Effector CD8-positive, alpha-beta T cell (primary cell): ENCODE measurements at places on chromosomes 2 and 18.

- DNase-seq = no peak
Measured at GRCh38 chr2:168035458-168035857, 211.9 kb downstream of the STK39 start.

- no peak for DNase-seq
Measured at GRCh38 chr2:27086724-27087593, at the start of gene KHK. KHK (plus strand) TSS chr2:27086772; CDS start chr2:27087260, 488 bp downstream.

DNA sequence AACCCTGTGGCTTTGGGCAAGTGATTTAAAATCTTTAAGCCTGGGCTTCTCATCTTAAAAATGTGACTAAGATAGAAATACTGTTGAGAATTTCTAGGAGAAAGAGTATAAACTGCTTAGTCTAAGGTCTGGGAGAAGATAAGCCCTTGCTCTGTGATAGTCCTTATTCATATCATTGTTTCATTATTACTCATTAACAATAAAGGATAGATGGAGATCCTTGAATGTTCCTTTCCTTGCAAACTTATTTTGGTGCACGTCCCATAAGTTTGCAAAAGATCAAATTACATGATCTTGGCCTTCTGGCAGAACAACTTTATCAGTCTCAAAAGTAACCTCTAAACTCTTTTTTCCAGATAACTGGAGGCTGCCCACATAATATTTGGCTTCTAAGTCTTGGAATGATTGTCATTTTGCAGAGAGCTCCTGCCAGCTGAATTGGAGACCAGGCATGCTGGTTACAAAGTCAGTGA, 138.3 kb downstream of the FAM124B start:
- no peak for DNase-seq

- DNase-seq = no peak
Measured at GRCh38 chr2:166651991-166652390, 157.9 kb upstream of the SCN7A start.

DNA sequence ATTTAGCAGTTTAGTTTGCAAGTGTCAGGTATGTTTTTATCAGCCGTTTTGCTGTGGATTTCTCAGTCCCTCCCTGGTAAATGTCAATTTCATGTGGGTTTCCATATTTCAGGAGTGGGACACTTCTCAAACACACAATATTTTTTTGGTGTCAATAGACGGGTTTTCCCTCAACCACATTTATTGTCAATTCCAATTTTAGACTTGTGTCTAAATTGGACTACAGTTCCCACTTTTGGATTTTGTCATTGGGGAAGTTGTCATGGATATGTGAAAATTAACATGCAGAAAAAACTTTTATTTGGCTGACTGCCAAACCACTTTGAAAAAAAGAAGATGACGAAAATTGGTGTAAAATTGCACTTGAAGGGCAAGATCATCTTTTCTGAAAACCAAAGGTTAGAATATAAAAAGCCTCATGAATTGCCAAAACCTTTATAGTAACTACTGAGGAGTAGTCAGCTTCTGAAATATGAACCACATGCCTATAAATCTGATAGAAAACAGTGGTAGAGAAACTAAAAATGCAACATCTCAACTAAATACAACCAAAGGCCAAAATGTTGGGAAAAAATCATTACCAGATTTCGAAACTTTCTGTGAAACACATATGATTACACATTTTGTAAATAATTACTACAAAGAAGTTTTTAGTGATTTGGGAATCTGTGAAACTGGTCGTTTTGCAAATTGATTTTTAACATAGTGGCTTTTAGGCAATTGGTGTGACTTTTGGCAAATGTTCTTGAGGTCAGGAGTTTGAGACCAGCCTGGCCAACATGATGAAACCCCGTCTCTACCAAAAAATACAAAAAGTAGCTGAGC, 106.4 kb downstream of the BCL2L11 start:
- DNase-seq = no peak

- no peak for DNase-seq
Measured at GRCh38 chr18:70216788-70217187, 11.3 kb upstream of the RTTN start.
